ENCODE measurements at places on chromosomes 13 and 19.
A peak's percentile ranks its signal among the peaks of the same experiment; 100 is the strongest.

GRCh38 chr19:30150626-30151025 is 208.6 kb downstream of the URI1 start:
- no peak for DNase-seq

DNA sequence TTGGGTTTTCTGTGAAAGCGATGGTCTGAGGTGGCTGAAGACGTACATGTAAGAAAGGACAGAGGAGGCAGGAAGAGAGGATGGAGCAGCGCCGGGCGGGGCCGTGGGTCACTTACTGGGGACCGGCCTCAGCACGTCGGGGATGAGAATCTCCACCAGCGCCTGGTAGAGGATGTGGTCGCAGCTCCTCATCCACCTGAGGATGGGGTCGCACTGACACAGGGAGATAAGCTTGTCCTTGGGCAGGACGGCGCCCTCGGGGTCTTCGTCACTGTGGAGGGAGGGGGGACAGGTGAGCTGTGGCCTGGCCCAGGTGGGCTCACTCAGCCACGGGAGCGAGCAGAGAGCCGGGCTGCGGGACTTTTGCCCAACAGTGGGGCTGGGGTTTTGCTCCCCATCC is 29.0 kb upstream of the RANBP3 start:
- DNase-seq = no peak

DNA sequence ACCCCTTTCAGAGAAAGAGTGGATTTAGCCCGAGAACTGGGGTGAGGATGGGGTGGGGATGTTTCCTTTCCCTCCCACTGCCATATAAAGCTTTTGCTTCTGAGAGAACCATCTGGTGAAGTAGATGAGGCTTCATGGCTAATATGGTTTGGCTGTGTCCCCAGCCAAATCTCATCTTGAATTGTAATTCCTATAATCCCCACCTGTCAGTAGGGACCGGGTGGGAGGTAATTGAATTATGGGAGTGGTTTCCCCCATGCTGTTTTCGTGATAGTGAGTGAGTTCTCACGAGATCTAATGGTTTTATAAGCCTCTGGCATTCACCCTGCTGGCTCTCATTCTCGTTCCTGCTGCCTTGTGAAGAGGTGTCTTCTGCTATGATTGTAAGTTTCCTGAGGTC is 270.9 kb downstream of the LMO7 start:
- DNase-seq = no peak

GRCh38 chr13:59690857-59691500 is 472.7 kb downstream of the DIAPH3 start:
- no peak for DNase-seq

DNA sequence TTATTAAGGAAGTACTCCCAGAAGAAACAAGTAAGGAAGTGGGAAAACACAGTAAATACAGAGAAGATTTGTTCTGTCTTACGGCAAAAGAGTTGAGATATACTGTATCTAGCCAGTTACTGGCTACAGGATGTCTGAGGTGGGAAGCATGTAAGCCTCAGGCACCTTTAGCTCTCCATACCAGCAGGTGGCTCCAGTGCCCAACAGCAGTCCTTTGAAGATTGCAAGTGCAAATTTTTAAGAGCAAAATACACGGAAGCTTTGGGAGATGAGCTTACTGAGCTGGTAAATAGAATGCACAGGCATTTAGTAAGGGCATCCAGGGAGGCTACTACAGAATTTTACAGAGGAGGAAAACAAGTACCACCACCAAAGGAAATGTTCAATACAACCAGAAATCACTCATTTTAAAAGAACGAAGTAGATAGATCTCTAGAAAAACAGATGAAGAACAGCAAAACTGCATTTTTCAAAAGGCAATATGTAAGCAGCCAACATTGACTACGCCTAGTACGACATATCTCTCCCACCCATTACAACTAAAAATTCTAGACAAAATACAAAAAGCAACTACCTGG is 57.9 kb upstream of the VSTM2B start:
- peak; percentile 21 for DNase-seq

Data from activated T-cell treated with anti-CD3 and anti-CD28 coated beads, Interleukin-2, amount 50 U/mL, for 72 hours (primary cell).